ENCODE measurements at places on chromosomes 12 and 14.

- peak; percentile 65 for DNase-seq
Measured at GRCh38 chr12:53096089-53096741, 1.3 kb upstream of the IGFBP6 start.

- DNase-seq, result no peak
Measured at GRCh38 chr12:6352193-6353173, 10.6 kb upstream of the TNFRSF1A start.

- DNase-seq, result no peak
Measured at GRCh38 chr14:42563313-42563712, 956.6 kb downstream of the LRFN5 start.

- DNase-seq, result no peak
Measured at GRCh38 chr12:30785630-30786029, 30.9 kb upstream of the CAPRIN2 start.

- peak; percentile 67 for DNase-seq
Measured at GRCh38 chr12:71938728-71939385, at the start of gene TPH2. Gene TPH2 (plus strand): TSS chr12:71938845. CDS start chr12:71938987, 142 bp downstream.

DNA sequence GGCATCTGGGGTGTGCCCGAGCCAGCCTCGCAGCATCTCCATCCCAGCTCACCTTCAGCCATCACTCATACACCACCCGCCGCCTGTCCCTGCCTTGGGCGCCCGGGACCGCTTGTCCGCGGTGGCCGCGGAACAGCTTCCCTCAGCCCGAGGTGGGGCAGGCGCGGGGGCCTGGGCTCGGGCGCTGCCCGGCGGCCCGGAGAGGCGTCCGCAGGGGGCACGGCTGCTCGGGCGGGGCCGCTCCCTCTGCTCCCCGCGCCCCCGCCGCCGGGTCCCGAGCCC lies 430 bp downstream of the SLC41A2 start:
- no peak for DNase-seq

DNA sequence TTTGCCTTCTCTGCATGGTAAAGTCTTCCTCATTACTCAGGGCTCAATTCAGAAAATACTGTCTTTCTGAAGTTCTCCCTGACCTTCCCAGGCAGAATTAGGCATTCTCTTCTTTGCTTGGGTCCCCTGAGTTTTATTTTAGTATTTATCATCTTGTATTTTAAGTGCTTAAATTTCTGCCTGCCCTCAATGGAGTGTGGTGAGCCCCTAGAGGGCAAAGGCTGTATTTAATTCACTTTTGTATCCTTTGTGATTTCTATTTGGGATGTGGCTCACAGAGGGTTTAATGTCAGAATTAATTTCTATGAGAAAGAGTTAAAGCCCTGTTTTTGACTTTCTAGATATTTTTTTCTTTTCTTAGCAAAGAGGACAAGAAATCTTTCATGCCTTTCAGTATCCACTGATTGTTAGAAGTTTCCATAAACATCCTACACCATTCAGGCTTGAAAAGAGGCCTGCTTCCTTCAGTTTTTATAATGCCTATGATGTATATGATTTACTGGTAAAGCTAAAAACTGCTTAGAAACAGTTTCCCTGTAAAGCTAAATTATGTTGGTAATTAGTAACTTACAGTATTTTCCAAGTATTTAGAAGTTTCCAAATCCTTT lies 55.6 kb upstream of the PTPRB start:
- DNase-seq, result no peak

GRCh38 chr14:24096545-24097181 lies 2.6 kb downstream of the PCK2 start:
- no peak for DNase-seq

DNA sequence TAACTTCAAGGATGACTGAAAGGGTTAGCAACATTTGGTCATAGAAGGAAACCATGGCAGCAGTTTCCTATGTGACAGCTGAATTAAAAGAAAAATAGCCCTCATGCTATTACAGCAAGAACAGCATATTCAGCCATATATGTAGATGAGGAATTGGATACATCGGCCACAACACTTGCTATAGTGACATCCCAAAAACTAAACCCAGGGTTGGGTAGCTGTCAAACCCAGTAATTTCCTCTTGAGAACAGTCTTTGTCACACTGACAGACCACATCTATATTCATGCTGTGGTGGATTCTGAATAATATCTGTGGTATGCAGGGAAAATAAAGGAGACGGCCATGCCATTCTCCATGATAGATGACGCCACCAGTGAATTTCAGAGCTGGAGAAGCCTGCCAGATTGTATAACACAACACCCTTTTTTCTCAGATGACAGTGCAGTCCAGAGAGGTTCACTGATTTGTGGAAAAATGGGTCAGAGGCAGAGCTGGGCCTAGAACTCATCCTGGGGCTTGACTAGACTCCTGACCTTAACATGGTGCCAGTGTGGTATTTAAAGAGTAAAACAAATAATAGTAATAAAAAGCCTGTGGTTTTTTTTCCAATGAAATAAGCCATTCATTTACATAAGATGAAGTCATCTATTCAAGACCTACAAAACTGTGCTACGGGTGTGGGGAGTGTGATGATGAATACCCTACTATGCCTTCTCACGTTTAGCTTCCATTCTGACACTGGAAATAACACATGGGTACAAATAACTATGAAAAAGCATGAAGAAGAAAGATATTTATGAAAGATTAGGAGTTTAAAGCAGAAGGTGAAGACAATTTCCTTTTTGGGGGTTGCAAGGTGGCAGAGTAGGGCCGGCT lies 32.3 kb downstream of the EFCAB11 start:
- no peak for DNase-seq

DNA sequence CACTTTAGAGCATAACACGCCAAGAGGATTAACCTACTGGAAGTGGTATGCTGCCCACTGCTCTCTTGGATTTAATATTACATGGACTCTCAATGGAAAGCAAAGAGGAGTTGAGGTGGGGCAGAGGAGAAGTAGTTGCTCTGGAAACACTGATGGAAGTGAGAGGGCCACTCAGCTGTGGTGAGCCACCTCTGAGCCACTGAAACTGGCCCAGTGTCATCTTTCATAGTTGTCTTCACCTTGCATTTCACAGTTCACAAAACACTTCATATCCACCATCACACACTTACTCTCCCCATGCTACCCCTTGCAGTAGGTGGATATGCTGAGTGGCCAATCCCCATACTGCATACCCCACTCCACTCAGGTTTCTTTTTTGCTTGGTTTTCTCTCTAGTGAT lies 12.2 kb upstream of the PCED1B start:
- no peak for DNase-seq

DNA sequence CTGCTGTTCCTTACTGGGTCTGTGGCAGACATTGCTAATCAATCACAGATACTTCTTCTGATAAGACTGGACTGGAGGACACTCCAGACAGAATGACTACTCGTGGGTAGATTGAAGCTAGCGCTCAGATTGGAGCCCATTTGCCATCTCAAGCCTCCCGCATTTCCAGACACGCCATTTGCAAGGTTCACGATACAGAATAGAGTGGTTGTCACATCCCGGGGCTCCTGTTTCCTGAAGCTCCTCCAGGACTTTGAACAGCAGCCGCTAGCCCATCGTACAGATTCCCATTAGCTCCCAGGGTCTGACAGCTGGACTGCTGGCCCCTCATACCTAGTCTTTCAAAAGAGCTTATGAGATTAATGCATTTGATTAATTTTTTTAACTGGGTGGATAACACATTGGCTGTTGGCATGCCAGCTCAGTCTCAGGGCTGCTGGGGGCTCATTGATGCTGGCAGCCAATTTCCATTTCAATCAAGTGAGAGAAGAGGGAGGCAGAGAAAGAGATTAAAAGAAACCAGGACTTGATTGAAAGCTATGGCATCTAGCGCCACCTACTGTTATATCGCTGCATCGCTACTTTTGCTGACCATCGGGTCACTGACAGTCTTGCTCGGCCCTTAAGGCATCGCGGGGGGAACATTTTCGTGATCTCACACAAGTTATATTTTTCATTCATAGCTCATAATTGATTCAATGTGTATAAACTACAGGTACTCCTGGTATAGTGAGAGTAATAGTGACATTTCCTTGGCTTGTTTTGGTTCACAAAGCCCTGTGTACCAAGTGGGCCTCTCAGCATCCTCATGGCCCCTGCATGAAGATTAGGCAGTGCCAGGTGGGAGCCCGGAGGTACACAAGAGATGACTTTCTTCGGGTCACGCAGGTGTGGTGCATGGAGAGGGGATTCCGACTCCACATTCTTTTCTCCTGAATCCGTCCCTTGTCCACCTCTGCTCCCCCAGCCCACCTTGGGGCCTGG lies 78.6 kb downstream of the CCDC60 start:
- DNase-seq, result peak; percentile 77

- DNase-seq, result no peak
Measured at GRCh38 chr12:42585154-42585840, 4.2 kb downstream of the PRICKLE1 start.

DNA sequence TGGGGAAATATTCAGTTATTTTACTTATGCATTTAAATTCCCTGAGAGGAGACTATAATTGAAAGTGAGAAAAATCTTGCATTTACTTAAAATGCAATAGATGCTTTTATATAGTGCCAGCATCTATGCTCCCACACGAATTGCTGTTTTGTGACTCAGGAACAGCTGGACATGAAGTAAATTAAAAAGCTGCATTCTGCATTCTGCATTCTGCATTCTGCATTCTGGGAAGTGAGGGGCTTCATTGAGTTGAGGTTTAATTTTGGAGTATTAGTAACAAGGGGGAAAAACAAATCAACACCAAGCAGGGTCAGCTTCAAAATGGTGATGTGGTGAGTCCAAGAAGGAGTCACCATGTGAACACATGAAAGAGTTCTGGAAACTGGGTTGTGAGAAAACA lies 101.2 kb downstream of the C12orf50 start:
- DNase-seq, result no peak

DNA sequence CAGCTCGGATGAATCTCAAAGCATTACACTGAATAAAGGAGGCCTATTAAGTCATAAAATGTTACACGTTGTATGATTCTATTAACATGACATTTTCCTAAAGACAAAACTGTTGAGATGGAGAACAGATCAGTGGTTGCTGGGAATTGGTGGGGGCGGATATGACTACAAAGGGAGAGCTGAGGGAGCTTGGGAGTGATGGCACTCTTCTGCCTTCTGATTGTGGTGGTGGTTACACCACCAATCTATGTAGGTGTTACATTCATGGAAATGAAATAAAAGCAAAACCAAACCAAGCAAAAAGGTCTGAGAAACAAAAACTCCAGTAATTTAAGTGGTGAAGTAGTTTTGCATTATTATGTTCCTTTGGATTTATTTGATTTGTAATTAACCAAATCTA lies 16.4 kb upstream of the EVL start:
- no peak for DNase-seq

DNA sequence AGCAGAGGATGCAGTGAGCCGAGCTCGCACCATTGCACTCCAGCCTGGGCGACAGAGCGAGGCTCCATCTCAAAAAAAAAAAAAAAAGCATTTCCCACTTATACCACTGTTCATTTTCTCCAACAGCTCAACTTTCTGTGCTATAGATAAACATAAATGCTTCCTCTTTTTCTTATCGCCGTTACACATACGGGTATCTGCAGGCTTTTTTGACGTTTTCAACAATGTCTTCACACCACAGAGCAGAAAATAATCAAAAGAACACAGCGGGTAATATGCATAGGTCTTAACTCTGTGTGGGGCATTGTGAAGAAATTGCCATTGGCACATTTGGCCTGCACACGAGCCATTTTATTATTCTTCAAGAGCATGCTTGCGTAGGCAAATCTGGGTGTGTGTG lies 86.4 kb downstream of the CAPZA3 start:
- DNase-seq, result no peak

GRCh38 chr12:103799857-103800771 lies 40.9 kb downstream of the NT5DC3 start:
- DNase-seq, result peak; percentile 86

DNA sequence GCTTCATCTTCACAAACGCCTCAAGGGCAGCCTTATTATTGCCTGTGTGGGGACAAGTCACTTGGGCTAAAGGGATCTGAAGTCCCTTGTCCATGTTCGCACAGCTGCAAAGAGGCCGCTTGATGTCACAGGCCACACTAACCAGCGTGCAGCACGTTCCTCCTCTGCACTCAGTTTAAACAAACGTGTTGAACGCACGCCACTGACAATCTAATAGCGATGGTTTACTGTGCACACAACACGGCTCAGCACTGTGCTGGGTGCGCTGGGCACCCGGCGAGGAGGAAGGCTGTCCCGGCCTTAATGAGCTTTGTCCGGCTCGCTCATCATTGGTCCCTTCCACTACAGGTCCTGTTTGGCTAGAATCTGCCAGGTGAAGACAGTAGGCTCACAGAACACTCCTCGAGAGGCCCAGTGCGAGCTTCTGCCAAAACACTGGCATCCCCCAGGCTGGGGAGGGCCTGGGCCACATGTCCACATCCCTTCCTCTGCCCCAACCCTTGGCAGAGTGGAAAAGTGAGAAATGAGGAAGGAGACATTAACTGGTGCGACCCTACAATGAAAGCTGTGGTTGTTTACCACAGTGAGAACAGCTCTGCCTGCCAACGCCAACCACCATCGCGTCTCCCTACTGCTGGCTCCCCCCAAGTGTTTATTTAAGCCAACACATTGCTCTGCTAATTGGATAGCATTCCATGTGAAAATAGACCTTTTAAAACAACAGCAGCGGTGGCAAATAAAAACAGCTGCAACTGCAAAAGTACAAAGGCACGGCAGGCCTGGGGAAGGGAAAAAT lies 113.2 kb downstream of the RBM19 start:
- DNase-seq, result no peak
